Lung microvascular endothelial cell (primary cell): ENCODE measurements at places on chromosomes 5 and 9. TPM values are rescaled to one million over a fixed set of nuclear protein-coding genes. Genes with fewer than 3 reads are reported as not detected.

The GFRA3 gene
- not detected in 2 replicates for total RNA-seq

The KIF4B gene
- 0.40 and 0.44 TPM in 2 replicates for total RNA-seq

The PCDHGC5 gene
- under 0.01 and 0.40 TPM in 2 replicates for total RNA-seq

The FOXD4L5 gene
- not detected in 2 replicates for total RNA-seq

The CCDC192 gene
- total RNA-seq = not detected in 2 replicates

The GLE1 gene
- total RNA-seq = 8.5 and 10.9 TPM in 2 replicates

The SPAG8 gene
- not detected in 2 replicates for total RNA-seq

The ROR2 gene
- total RNA-seq = under 0.01 TPM in 1 of 2 replicates, not detected in the other

The MIGA2 gene
- total RNA-seq = 13.5 and 16.9 TPM in 2 replicates

The MSMP gene
- total RNA-seq = 60.9 and 61.5 TPM in 2 replicates

The SLC36A3 gene
- total RNA-seq = not detected in 2 replicates

The HACD4 gene
- under 0.01 and 0.65 TPM in 2 replicates for total RNA-seq

The SLCO6A1 gene
- not detected in 2 replicates for total RNA-seq

The PRDM9 gene
- total RNA-seq = not detected in 2 replicates

The KCNN2 gene
- total RNA-seq = 1.5 and 2.2 TPM in 2 replicates
